ENCODE measurements at places on chromosomes 6 and 20. TPM values are rescaled to one million over a fixed set of nuclear protein-coding genes. Genes with fewer than 3 reads are reported as not detected.

The PLN gene
- 4.2 TPM for total RNA-seq

The LY6G6F gene
- total RNA-seq = not detected

- peak; percentile 86 for DNase-seq
These were observed 89.8 kb downstream of the MYB start for GRCh38 chr6:135270676-135271536.

DNA sequence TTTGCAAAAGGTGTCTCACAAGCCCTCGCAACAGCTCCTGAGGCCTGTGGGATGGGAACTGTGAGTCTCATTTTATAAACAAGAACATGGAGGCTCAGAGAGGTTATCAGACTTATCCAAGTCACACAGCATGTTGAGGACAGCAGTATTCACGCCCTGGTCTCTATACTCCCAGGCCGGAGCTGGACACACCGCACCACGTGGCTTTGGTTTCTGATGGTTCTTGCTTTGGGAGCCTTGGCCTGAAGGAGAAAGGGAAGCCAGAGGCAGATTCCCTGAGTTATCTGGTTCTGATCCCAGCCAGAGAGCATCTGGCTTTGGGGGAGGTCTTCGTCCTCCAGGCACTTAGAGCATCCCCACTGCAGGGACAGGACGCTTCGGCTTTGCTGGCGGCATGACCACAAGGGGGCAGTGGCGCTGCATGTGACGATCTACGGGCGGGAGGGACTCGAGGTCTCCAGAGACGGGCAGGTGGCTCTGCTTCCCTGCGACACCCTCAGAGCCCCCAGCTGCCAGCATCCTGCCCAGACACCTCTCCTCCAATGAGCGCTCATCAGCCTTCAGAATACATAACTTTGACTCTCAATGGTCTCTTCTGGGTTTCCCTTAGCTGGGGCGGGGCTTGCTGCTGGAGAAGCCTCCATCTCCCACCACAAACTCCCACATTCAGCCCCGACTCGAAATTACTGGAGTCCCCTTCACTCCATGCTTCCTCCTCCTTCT, 51.4 kb upstream of the SAYSD1 start:
- peak; percentile 83 for DNase-seq

DNA sequence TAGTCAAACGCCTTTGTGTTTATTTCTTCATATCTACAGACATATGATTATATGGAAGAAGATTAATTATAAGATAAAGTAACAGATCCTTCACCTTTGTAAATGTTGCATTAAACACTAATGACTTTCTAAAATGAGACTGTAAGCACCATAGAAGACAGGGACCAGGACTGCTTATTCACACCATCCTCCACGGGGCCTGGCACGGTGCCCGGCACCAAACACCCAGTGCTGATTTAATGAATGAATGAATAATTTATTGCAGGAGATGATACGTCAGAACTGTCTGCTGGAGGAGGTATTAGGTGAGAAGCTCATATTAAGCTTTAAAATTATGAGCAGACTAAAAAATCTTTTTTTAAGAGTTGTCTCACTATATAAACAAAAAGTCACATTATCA, 88.3 kb downstream of the SLX4IP start:
- DNase-seq = no peak

- DNase-seq = no peak
These were observed 42.7 kb downstream of the MAFB start for GRCh38 chr20:40646361-40646760.

- DNase-seq = no peak
These were observed 1.3 kb upstream of the HLA-A start for GRCh38 chr6:29941016-29941415.

DNA sequence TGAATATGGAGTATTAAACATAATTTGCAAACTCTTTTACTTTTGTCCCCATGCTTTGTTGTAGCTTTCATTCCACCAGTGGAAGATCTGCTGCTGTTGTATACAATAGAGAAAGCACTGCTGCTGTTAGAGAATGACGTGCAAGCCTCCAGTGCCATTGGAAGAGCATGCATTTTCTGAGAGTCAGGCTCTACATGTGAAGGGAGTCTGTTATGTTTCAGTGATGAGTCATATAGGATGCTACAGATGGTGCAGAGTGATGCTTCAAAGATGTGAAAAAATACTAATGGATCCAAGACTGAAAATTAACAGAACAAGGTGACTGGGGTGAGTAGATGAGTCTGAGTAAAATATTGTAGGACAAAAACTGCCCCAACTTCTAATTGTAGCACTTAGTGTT, 22.4 kb upstream of the BACH2 start:
- DNase-seq = no peak

- no peak for DNase-seq
These were observed 108.2 kb upstream of the SALL4 start for GRCh38 chr20:51910321-51911050.

GRCh38 chr6:133899556-133899955, 10.6 kb downstream of the TCF21 start:
- no peak for DNase-seq
